Endothelial cell of umbilical vein (primary cell): ENCODE measurements at places on chromosomes 5 and 9. TPM values are rescaled to one million over a fixed set of nuclear protein-coding genes. Genes with fewer than 3 reads are reported as not detected.

DNA sequence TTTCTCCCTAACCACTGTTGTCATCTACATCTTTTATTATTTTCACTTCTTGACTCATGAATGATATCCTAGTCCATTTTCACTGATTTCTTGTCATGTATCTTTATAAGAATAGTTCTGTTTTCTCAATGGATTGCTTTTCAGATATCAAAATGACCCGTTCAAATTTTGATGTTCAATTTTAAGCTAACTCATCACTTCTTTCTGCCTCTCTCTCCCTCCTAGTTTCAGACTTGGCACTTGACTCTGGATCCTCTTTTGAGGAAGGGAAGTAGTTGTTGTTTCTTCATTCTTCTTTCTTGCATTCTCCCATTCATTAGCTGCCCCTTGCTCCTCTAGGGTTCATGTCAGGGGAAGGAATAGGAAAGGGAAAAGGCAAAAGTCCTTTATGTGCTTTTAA is 23.7 kb downstream of the CSNK1G3 start:
- DNase-seq = no peak

DNA sequence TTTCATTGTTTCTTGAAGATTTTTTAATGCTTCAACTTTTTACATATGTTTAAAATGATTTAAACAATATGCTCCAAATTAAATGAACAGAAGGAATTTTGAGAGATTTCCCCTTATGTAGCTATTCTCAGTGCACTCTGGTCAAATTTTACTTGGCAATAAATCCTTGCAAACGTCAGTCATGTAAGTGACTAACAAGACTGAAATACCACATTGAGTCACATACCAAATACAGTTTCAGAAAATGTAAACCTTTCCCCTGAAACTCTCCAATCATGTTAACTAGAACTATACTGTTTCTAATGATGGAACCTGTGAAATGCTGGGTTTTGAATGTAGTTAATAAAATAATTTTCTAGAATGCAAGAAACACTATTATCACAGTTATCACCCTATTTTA is 29.6 kb downstream of the SAR1B start:
- no peak for DNase-seq

- DNase-seq = no peak
Observed at GRCh38 chr9:129900263-129901027, 65.2 kb downstream of the USP20 start.

DNA sequence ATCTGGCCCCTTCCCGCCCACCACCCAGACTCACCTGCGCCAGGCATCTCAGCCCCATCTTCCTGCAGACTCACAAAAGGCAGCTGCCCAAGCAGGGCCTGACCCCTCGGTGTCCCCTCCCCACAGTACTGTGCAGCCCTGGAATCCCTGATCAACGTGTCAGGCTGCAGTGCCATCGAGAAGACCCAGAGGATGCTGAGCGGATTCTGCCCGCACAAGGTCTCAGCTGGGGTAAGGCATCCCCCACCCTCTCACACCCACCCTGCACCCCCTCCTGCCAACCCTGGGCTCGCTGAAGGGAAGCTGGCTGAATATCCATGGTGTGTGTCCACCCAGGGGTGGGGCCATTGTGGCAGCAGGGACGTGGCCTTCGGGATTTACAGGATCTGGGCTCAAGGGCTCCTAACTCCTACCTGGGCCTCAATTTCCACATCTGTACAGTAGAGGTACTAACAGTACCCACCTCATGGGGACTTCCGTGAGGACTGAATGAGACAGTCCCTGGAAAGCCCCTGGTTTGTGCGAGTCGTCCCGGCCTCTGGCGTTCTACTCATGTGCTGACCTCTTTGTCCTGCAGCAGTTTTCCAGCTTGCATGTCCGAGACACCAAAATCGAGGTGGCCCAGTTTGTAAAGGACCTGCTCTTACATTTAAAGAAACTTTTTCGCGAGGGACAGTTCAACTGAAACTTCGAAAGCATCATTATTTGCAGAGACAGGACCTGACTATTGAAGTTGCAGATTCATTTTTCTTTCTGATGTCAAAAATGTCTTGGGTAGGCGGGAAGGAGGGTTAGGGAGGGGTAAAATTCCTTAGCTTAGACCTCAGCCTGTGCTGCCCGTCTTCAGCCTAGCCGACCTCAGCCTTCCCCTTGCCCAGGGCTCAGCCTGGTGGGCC is 1.9 kb downstream of the IL13 start:
- DNase-seq = no peak

DNA sequence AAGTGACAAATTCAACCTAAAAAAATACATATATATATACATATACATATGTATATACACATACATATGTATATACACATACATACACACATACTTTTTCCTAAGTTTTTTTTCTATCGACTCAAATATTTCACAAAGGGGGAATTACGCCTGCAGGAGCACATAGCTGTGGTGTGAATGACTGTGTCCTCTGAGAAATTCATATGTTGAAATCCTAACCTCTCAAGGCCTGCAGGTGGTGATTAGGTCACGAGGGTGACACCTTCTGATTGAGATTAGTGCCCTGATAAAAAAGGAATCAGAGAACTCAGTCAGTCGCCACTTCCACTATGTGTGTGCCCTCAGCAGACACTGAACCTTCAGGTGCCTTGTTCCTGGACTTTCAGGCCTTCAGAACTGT is 248.7 kb downstream of the SEMA5A start:
- no peak for DNase-seq

DNA sequence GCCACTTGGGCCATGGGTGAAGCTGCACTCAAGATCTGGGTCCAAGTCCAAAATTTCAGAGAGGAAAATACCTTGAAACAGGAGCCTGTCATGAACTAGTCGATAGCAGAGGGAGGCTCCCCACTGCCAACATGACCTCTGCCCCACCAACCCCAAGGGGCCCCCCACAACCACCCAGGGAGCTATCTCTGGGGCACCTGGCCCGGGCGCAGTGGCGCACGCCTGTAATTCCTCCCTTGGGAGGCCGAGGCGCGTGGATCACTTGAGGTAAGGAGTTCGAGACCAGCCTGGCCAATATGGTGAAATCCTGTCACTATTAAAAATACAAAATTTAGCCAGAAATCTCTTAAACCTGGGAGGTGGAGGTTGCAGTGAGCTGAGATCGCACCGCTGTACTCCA is 20.1 kb upstream of the HMCN2 start:
- DNase-seq = no peak

DNA sequence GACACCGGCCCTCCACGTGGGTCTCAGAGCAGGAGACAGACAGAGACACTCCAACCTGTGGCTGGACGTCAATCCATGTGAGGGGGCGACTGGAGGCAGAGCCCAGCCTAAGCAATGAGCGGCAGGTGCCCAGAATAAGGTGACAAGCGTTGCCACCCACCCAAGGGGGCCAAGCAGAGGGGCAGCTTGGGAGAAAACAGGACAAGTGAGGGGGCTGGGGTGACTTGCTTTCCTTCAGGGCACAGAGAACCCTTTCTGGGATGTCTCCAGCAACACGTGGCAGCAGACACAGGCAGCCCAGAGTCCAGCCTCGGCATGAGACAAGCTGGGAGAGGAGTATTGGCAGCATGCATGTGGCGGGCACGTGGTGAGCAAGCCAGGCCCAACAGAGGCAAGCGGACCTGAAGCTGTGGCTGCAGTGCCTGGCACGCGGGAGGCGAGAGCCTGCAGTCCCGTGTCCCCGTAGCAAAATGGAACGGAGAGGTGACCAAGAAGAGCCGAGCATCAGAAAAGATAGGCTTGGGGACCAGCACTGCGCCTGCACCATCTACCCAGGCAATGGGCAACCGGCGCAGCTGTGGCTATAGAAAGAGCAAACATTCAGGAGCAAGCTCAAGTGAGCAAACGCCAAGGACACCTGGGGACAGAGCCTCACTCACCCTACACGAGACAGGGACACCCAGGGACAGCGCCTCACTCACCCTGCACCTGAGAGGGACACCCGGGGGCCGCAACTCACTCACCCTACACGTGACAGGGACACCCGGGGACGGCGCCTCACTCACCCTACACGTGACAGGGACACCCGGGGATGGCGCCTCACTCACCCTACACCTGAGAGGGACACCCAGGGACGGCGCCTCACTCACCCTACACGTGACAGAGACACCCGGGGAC is 6.2 kb downstream of the TERT start:
- no peak for DNase-seq

DNA sequence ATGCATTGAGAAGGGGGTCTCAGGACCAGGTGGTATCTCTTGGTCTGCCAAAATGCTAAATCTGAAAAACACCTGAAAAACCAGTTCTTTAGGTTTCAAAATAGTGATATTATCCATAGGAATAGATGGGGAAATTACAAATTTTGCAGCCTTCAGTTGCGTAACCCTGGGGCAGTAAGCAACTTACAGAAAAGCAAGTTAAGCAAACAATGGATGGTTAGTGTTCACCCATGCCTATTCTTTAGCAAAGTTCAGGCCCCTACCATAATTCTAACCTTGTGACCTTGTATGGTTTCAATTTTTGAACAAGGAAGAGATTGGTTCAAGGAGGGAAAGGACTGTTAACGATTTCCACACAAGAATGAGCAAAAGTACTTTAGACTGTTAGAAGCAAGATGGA is 24.5 kb downstream of the GLRX start:
- DNase-seq = no peak

DNA sequence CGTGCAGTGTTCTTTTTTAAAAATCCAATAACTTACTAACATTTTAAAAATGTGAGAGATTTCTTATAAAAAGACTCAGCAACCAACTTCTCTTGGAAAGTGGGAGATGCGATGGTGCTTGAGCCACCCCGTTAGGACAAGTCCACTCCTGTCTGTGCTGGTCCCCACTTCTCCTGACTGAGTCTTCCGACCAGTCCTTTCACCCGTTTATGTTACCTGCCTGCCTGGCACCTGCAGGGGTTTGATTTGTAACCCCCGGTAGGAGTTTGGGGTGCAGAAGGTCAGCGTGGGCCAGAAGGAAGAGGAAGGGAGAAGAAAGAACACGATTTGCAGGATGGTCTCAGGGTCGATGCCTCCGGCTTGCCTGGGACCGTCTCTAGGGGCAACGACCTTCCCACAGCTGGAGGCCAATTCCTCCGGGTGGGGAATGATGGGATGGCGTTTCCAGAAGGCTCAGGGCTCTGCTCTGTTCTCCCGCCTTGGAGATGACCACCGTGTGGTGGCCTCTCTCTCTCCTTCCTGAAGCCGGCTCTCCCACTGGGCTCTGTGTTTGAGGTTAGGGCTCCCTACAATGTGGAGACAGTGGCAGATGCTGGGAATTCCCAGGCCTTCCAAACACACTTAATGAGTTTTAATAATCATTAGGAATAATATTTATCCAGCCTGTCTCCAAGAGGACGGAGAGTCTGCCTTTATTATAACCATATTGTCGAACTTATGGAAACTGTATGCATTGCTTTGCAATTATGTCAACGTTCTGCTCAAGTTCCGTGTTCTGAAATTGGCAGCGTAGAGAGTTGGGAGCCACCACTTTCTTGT is 14.8 kb downstream of the COL27A1 start:
- DNase-seq = no peak

DNA sequence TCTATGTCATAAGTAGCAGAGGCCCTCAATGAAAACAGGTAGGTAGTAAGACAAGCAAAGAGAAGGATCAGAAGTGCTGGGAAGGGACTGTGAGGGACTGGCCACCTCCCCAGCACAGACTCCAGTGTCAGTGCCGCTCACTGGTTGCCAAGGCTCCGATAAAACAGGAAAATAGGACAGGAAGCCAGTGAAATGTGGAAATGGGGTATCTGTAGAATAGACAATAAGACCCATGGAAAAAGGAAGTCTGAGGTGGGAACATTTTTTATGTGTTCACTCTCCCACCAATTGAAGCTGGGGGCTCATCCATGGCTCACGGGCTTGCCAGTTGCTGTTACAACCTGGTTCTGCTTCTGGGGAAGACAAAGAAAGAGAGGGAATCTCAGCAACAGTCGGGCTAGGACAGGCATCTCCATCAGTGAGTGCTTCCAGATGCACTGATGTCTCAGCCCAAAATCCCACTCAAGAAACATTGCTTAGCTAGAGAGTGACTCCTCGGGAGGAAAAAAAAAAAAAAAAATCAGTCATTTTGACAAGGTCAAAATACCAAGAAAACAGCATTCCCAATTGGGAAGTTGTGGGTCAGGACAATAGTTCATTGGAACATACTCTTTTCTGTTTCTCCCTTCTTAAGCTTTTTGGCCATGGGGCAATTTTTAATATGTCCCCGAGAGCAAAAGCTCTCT is 27.6 kb upstream of the NFIB start:
- DNase-seq = peak; percentile 74

DNA sequence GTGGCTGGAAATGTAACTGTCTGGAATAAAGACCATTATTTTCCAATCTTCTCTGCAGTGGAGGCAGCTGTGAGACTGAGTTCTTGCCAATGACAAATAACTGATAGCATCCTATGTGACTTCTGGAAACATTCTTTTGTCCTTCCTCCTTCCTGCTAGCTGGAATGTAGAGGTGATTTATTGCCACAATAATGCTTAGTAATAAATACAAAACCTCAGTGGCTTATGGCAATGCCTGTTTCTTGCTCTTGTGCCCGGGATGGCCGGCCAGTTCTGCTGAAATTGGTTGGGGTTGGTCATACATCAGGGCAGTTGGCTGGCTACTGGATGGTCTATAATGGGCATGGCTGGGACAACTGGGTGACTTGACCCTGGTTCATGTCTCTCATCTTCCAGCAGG is 12.2 kb upstream of the TEX48 start:
- DNase-seq = no peak

DNA sequence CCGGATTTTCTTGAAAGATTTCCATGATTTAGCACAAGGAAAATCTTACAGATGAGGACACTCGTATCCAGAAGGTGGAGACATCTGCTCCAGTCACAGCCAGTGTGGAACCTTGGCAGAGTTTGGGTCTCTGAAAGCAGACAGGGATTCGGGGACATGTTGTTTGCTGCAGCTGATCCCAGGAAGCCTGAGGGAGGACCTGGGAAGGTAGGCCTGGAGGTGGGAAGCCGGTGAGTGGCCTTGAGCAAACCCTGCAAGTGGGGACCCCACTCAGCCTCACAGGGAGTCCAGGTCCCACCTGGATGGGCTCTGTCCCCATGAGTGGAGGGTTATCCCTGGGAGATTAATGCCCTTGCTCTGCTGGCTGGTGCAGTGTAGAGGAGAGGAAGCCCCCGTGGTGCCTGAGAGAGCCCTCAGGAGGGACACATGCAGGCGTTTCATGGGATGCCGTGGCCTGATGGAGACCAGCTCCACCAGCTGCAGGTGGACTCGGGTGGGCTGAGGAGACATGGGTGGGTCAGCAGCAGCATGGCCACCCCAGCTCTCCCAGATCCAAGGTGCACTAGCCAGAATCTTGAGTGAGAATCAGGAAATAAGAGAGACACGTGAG is 7.8 kb downstream of the MRPS2 start:
- DNase-seq = no peak

GRCh38 chr9:13437866-13438265 is 158.4 kb upstream of the MPDZ start:
- DNase-seq = no peak

GRCh38 chr5:132458651-132459030 is 31.9 kb downstream of the IRF1 start:
- DNase-seq = no peak

GRCh38 chr5:1054018-1054798 is 45.6 kb downstream of the NKD2 start:
- no peak for DNase-seq

Gene GMCL2
- polyA plus RNA-seq = not detected in 2 replicates

Gene PCDHA9
- 0.03 TPM in 1 of 2 replicates, not detected in the other for polyA plus RNA-seq

Gene TAF11L10
- polyA plus RNA-seq = not detected in 2 replicates

Gene AGPAT2
- 55.3 and 72.1 TPM in 2 replicates for polyA plus RNA-seq

Gene PCDHGA9
- polyA plus RNA-seq = 1.1 and 1.2 TPM in 2 replicates

Gene PCDHGB3
- polyA plus RNA-seq = 1.4 and 1.8 TPM in 2 replicates

Gene ACOT12
- polyA plus RNA-seq = not detected in 2 replicates

Gene SLC23A1
- polyA plus RNA-seq = not detected in 2 replicates
